ENCODE measurements at places on chromosomes 4 and X. TPM values are rescaled to one million over a fixed set of nuclear protein-coding genes. Genes with fewer than 3 reads are reported as not detected.

The MAOB gene
- polyA plus RNA-seq = 56.4 TPM

- no peak for DNase-seq
Measured at GRCh38 chr4:79163981-79164490, 161.8 kb downstream of the NAA11 start.

GRCh38 chr4:176002007-176002613 lies 63.5 kb upstream of the WDR17 start:
- DNase-seq = no peak

- no peak for DNase-seq
Measured at GRCh38 chrX:43456063-43456462, 200.0 kb upstream of the MAOA start.

GRCh38 chr4:165478260-165478659 lies 99.5 kb downstream of the CPE start:
- DNase-seq = no peak

GRCh38 chr4:141913928-141914327 lies 277.5 kb downstream of the IL15 start:
- DNase-seq = no peak

DNA sequence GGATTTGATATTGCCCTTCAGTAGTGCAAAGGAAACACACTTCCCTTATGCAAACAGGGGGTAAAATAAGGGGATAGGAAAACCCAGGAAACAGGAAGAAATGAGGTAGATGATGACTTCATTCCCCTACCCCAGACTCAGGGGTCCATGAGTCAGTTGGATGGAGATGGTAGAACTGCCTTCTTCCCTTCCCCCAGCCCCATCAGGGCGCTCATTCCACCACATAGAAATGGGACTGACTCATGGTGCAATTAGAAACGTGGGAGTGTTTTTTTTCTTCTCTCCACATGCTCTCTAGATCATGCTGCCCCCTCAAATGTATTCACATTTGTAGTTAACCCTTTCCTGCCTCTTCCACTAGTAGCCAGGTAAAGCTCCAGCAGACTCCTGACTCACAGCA lies 23.1 kb upstream of the ARMCX2 start:
- no peak for DNase-seq

GRCh38 chrX:130669233-130669632 lies 233.8 kb downstream of the ENOX2 start:
- DNase-seq = no peak
